ENCODE measurements at places on chromosomes 2 and 18. TPM values are rescaled to one million over a fixed set of nuclear protein-coding genes. Genes with fewer than 3 reads are reported as not detected.

- DNase-seq = no peak
Measured at GRCh38 chr2:101762451-101763171, 65.1 kb downstream of the MAP4K4 start.

GRCh38 chr2:160125828-160126227 is 63.4 kb upstream of the PLA2R1 start:
- no peak for DNase-seq

Gene UGT1A8
- polyA plus RNA-seq = not detected

DNA sequence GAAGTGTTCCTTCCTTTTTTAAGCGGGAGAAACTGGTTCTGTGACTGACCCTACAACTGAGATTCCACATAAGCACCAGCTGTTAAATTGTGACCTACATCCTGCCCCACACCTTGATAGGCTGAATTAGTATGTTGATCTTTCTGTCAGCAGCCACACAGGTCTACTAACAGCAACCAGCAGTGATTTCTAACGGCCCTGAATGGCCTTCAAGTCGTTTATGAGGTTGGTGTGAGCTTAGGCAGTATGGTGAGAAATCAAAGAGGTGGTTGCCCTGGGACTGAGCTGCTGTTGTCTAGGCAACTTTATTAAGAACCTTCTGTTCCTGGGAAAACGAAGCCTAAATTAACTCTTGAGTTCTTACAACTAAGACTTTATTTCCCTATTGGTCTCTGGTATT is 197.2 kb upstream of the FSHR start:
- DNase-seq = no peak

DNA sequence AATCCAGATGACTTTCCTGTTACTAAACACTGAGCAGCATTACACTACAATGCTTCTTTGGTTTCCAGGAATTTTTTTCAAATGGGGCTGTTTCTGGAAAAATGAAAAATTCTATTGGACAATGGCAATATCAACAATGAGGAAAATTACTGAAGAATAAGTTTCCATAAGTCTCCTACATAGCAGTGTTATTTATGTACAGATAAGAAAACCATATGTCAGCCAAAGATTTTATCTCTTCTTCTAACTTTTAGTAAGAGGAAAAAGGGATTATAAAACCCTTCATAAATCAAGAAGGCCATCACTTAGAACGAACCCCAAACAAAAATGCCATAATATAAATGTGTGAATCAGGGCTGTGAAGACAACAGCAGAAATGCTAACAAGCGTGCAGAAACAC is 31.6 kb upstream of the NOSTRIN start:
- DNase-seq = no peak

DNA sequence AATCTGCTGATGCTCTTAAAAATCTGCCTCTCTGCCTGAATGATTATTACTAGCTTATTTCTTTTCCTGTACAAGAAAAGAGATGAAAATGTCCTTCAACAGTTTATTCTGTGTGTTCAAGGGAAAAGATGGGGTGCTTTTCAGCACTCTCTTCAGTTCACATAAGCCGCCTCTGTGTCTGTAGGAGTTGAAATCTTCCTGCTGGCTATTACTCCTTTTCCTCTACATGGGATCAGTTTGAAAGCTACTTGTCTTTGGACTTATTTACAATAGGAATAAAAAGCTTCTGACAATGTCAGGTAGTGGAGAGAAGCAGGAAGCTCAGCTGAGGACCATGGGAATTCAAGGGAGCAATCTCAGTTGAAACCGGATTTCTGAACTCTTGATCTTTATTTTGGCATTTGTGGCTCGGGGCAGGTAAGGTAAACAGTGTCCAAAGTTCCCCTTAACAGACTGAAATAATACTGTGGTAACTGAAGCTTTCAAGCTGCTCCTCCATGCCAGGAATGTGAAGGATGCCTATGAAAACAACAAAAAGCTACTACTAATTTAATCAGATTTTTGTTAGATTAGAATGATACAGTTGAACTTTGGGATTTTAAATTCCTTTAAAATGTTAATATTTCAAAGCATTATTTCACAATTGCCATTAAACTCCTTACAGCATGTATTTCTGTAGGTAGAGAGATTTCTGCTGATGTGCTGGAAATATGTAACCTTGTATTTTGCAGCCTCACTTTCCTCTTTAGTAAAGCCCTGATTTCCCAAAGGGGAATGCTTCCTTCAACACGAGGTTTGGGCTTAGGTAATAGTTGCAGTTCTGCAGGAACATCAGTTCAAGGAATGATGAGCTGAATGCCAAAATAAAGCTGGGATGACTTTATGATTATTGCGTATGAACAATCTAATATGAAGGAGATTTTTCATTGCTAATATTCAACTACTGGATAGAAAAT is 43.6 kb downstream of the MAPRE2 start:
- DNase-seq = no peak

Measured in muscle of arm (tissue), 14 donors.